Activated CD4-positive, alpha-beta T cell treated with anti-CD3 and anti-CD28 coated beads, Interleukin-2, amount 50 U/mL, for 16 hours (primary cell): ENCODE measurements at places on chromosomes 3 and 15.

DNA sequence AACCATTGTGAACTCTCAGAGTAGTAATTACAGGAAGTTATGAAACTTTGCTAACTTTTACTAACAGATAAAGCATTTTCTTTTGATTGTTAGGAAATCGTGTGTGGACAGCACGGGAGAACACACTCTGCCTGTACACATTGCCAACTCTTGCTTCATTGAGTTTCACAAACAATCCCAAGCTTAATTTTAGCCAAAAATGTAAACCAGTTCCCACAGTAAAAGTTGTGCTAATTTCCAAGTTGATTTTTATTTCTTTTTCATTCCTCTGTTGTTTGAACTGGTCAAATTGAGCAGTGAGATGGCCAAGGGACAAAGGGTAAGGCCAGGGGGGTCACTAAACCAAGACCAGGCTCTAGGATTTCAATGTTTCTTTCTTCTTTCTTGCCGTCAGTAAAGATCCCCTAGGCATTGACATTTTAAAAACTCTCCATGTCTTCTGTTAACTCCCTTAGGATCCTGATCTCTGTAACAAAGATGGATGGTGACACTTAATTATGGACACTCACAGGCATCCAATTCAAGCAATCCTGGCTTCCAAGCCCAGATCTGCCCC is 414.9 kb downstream of the RBMS3 start:
- DNase-seq: no peak

DNA sequence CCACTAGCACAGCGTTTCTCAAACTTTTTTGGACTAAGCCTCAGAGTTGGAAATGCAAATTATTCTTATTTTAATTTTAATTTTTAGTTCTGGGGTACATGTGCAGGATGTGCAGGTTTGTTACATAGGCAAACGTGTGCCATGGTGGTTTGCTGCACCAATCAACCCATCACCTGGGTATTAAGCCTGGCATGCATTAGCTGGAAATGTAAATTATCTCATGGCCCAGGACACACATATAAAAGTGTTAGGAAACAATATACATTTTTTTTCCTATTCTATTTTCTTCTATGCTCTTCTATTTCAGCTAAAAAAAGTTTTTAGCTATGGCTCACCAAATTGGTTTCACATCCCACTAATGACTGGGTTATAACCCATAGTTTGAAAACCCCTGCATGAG is 73.3 kb upstream of the LRIG1 start:
- DNase-seq: no peak

GRCh38 chr3:189277711-189278110 is 105.9 kb downstream of the TPRG1 start:
- DNase-seq: peak; percentile 80

DNA sequence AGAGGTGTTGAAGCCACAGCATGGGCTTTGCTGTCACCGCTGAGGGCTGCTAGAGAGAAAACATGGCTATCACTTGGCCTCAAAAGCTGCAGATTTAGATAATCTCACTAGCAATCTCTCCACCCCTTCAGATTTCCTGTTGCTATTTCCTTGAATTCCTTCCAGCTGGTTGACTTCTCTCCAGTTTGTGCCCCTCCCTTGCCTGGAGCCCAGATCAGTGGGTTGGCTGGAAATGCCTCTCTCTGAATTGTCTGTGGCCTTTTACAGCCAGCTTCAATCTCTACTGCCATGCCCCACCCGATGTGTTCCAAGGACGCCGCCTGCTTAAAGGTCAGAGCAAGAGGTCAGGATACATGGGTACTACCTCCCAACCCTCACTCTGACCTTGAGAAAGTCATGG is 294.1 kb downstream of the NTRK3 start:
- DNase-seq: no peak

- no peak for DNase-seq
Measured at GRCh38 chr15:57251308-57251707, 125.0 kb upstream of the CGNL1 start.

DNA sequence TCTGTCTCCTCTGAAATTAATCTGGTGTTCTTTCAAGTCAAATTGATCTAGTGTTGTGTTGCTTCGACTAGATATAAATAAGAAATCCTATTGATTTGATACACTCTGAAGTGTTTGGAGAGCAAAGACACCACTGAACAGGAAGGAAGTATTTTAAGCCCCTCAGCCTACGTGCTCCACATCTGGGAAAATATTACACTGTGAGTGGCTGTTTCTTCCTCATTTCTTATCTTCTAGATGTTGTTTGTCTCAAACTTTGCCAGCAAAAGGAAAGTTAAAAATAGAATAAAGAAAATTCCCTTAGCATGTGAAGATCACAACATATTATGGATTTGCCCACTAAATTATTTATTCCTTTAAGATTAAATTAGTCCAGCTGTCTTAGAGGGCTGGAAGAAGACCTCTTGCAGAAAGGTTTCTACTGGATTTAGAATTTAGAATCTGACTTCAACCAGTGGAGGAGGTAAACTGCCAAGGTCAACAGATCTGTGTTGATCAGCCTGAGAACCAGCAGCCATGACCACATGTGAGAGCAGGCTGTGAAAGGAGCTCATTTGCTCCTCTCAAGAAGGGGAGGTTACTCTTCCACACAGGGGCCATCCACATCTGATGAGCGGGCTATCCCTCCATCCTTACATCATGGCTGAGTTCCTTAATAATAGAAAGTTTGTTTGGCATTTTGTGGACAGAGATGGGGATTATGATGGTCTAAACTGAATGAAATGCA is 46.3 kb upstream of the ACKR4 start:
- no peak for DNase-seq

DNA sequence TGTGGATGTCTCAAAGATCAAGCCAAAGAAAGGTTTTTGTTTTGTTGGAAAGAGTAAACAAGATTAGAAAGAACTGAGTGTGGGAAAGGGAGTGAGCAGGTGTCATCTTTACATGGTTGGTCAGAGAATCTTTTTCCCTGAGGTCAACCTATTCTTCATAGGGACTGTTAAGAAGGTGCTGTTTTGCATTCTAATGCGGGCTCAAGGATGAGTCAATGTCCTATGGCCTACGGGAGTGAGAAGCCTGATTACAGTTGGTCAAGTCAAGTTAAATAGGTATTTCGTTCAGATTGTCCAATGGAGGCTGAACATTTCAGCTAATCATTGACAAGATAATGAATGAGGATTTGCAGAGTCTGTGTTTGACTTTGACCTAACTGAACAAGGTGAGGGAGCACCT is 491.2 kb upstream of the PDZRN3 start:
- DNase-seq: no peak

DNA sequence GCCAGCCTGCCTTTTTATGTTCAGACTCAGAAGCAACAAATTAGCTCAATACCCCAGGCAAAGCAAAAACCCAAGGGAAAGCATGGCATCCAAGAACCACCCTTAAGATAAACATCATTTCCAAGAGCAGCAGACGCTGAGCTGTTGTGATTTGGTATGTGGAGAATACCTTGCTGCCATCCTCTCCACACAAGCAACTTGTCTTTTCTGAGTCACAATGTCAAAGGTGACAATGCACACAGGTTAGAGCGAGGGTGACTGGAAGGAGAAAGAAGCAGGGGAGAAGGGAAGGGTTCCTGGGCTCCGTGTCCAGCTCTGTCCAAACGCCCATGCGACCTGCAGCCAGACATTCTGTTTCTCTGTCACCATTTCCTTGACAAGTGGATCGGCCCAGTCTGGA is 6.0 kb downstream of the PCSK6 start:
- no peak for DNase-seq

- no peak for DNase-seq
Measured at GRCh38 chr15:46129145-46129544, 494.3 kb downstream of the SQOR start.

- DNase-seq: peak; percentile 95
Measured at GRCh38 chr15:44726568-44727484, 9.5 kb upstream of the TRIM69 start.

DNA sequence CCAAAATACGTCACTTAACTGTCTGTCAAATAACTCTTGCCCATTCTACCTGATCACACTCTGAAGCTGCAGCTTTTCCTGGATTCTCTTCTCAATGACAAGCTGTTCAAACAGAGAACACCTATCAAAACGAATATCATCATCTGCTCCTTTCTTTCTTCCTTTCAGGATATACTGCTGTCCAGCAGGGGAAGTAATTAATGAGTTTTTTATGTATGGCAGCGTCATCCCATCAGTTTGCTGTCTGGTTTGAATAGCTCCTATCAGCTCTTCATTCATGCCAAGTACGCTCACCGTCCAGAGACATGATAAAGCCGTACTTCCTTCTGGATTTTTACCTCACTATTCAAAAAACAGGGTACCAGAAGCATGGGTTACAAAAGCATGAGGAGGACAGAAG is at the start of gene CHRM5:
TSS of gene CHRM5 (plus strand) at position 274 of the 400 bp plus-strand sequence. CDS start 94,221 bp downstream, outside the sequence.
- no peak for DNase-seq

DNA sequence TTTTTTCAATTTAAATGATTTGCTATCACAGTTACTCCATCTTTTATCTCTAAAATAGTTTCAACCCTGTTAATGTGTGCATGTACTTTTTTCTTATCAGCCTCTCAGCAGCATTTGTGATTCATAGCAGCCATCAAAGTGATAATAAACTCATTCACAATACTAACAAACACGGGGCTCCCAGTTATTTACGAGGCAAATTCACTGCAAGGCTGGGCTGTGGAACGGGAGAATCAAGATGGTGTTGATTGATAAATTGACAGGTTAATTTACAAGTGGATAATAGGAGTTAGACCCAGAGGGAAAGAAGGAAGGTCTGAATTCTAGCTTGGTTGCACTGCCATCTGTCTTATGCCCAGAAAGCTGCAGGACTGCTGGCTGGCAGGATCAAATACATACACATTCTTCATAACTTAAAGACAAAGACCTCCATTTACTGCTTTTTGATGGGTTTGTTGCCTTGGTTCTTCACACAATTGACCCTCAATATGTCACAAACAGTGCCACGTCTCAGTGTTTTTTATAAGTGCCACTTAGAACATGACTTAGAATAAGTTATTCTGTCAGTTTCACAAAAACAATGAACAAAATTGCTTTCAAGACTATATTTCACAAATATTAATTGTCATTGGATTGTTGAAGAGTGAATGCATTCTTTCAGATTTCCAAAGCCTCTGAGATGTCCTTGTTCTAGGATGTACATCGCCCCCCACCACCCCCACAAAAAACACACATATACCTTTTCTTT is 562.8 kb downstream of the NR2F2 start:
- DNase-seq: no peak

DNA sequence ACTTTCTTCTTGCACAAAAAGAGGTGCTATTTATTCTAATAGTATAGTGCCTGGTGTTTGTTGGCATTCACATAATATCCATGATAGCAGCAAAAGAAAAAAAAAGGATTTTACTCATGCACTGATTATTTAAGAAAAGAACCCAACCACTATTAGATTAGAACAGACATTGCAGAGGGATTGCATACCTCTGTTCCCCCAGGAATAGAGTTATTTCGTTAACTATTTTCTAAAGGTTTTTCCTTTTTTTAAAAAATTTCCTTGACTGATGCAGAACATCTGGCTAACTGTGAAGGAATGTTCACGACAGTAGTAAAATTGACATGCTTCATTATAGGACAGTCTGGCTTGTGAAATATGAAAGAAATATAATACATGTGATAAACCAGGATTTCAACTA is 136.6 kb upstream of the PTX3 start:
- no peak for DNase-seq

- peak; percentile 24 for DNase-seq
Measured at GRCh38 chr3:30752970-30753369, 141.5 kb downstream of the GADL1 start.

- DNase-seq: peak; percentile 17
Measured at GRCh38 chr3:159252772-159253384, 451.0 kb downstream of the MFSD1 start.

DNA sequence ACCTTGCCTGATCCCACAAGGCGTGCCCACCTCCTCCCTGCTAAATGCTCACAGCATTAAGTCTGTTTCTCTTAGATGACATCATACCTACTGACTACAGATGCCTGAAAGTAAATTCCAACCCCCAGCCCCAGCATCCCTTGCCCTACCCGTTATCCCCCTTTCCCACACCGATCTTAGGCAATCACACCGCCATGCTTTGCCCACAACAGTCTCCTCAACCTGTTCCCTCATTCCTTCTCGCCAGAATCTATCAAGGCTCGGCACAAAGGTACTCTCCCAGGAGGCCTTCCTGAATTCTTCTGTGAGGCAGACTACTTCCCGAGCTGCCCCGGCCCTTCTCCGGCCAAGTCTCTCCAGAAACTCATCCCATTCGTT is 789 bp upstream of the SEC61A1 start:
- no peak for DNase-seq

GRCh38 chr15:94225616-94226015 is 5.7 kb upstream of the MCTP2 start:
- DNase-seq: no peak

DNA sequence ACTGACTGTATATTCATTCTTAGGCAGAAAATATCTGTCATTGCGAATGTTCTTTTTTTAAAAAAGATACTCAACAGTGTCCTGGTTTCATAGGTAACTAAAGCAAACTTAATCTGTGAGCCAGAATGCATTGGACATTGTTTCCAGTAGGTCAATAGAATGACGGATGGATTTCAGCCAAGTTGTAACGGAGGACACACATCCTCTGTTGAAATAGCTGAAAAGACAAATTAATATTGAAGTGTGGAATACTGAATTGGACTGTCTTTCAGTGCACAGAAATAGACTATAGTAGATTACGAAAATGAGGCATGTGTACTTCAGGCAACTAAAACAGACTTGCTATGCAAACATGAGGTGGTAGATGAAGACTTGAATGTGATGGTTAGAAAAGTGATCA is 461.6 kb downstream of the WDR72 start:
- no peak for DNase-seq

DNA sequence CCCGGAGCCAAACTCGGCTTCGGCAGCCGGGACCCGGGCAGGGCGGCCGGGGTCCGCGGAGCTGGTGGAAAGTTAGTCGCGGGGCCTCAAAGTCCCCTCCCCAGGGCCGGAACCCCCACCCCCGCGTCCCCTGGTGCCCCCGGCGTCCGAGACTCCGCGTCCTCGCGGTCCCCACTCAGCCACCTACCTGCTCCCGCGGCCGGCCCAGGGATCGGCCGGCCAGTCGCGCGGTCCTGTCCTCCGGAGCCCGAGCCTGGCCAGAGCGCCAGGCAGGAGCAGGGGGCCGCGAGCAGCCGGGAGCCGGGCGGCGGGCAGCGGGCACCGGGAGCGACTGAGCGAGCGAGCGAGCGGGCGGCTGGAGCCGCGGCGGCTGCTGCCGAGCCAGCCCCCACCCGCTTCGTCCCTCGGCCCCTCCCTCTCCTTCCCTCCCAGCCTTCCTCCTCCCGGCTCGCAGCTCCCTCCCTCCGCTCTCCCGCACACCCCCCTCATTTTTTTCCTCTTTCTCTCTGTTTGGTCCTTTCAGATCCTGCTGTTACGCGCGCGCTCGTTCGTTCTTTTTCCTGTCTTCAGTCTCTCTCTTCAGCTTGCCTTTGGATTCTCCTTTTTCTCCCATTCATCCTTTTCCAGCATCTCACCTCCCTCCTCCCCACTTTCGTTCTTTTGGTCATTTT is at the start of gene MEGF11:
TSS of gene MEGF11 (minus strand) at position 333 of the 671 bp plus-strand sequence. CDS start 125,347 bp downstream, outside the sequence.
- DNase-seq: no peak

- DNase-seq: no peak
Measured at GRCh38 chr15:78263351-78263781, 996 bp upstream of the DNAJA4 start.

GRCh38 chr15:98712845-98713584 is 64.7 kb downstream of the IGF1R start:
- DNase-seq: no peak

GRCh38 chr3:51391075-51391565 is at the start of gene RBM15B:
Gene RBM15B (plus strand): TSS chr3:51391285. CDS start chr3:51391400, 115 bp downstream.
- peak; percentile 98 for DNase-seq
